ENCODE measurements at places on chromosomes 2 and 18. TPM values are rescaled to one million over a fixed set of nuclear protein-coding genes. Genes with fewer than 3 reads are reported as not detected.

SP5 gene
- not detected for total RNA-seq

DNA sequence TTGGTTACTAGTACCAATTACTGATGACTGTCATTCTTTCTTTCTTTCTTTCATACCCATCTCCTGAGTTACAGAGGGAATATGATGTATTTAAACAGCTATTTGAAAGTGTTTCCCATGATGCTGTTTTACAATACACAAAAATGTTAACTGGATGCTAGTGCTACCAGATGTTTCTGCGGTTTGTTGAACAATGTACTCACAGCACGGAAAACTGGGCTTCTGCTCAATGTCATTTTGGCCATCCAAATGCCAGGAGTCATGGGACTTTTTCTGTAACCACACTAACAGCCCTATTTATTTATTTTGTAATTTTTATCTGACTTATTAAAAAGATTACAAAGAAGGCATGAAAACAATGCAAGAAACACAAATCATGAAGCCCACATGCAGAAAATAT lies 313.8 kb downstream of the RIT2 start:
- no peak for DNase-seq
- H3K4me1 ChIP-seq, result no peaks in the 10 kb centered on the region
- H3K36me3 ChIP-seq, result no peaks in the 10 kb centered on the region
- no peak overlapping the region for H3K4me3 ChIP-seq

COLEC12 gene
- total RNA-seq, result not detected

DNA sequence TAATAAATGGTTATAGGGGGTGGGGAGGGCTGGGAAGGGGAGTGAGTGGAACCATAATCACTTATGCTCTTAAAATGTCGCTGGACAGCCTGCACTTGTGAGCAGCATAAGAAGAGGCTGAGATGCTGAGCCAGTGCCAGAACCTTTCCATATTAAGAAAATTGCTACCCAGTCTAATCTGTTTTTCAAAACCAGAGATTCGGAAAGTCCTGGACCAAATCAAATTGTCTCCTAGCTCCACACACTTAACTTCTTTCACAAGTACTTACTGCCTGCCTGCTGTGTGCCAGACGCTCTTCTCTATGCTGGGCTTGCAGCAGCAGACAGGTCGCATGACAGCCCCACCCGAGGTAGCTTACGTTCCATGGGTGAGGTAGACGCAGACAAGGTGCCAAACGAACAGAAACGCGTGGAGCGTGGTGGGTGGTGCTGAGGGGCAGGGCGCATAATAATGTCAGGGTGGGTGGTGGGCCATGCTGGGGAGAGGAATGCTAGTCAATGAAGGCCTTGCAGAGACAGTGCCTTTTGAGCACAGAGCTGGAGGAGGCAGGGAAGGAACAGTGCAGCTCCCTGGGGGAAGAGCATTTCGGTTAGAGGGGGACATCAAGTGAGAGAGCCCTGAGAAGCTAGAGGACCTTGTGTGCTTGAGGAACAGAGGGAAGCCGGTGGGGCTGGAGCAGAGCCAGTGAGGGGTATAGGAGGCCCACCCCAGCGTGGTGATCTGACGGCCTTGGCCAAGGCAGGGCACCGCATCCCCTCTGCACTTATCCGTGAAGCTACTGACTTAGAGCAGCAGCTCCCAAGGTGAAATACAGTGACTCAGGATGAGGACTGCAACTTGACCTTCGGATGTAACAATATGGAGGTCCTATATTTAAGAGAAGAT lies 123.5 kb upstream of the DAPL1 start:
- H3K36me3 ChIP-seq, result no peaks in the 10 kb centered on the region
- DNase-seq, result no peak
- H3K27ac ChIP-seq, result no peak overlapping the region
- H3K4me1 ChIP-seq, result no peaks in the 10 kb centered on the region

GRCh38 chr2:184178229-184178628 lies 420.1 kb upstream of the ZNF804A start:
- no peaks in the 10 kb centered on the region for H3K36me3 ChIP-seq
- H3K27me3 ChIP-seq, result no peaks in the 10 kb centered on the region
- no peak for DNase-seq
- no peaks in the 10 kb centered on the region for H3K4me1 ChIP-seq
- no peak overlapping the region for H3K4me3 ChIP-seq

CRYBA2 gene
- total RNA-seq, result not detected
